Umbilical cord (tissue), 2 donors: ENCODE measurements at places on chromosomes 3 and 15.

DNA sequence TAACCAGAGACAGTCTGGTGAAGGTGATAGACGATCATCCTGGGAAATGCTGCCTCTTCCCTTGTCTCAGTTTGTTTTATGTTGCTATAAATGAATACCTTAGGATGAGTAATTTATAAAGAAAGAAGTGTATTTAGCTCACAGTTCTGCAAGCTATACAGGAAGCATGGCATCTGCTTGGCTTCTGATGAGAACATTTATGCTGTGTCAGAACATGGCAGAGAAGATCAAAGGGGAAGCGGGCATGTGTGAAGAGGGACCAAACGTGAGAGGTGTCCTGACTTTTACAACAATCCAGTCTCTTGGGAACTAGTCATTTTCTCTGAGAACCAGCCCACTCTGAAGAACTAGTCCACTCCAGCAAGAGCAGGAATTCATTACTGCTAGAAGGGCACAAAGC is 9.6 kb downstream of the CMC1 start:
- DNase-seq = no peak

DNA sequence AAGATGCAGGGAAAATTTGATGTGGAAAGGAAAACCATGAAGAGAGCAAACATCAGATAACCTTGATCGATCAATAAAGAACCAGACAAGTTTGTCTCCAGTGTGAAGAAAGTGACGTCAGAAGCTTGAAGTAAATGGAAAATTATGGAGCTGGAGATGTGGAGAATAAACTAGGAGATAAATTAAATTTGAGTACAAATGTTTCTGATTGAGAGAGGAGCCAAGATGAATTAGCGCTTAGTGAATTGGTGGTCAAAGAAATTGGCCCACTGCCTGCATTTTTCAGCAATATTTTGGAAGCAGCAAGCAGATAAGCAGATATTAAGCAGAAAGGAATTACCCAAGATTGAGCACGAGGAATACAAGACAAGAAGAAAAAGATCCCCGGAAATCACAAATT is 567.3 kb upstream of the ZNF385D start:
- no peak for DNase-seq

DNA sequence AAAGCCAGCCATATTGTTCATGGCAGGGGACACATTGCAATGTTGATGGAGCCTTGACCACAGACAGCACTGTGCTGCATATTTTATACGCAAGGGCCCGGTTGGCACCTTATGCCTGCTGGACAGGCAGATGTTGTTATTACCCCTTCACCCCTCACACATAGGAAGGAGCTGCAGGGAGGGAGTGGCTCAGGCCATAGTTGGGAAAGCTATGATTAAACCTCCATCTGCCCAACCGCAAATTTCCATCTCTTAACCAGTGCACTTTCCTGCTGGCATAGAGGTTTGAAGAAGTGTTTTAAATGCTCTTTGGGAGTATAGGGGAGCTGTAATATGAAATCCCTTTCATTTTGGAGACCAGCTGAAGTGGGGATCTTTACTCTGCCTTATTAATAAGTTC is 224.7 kb downstream of the CACNA2D3 start:
- DNase-seq = no peak

GRCh38 chr3:108001457-108001856 is 89.4 kb downstream of the CD47 start:
- DNase-seq = no peak

- DNase-seq = peak; percentile 6
Observed at GRCh38 chr3:48077815-48078214, 61.6 kb upstream of the MAP4 start.

- DNase-seq = no peak
Observed at GRCh38 chr3:13702286-13702685, 153.4 kb downstream of the FBLN2 start.

DNA sequence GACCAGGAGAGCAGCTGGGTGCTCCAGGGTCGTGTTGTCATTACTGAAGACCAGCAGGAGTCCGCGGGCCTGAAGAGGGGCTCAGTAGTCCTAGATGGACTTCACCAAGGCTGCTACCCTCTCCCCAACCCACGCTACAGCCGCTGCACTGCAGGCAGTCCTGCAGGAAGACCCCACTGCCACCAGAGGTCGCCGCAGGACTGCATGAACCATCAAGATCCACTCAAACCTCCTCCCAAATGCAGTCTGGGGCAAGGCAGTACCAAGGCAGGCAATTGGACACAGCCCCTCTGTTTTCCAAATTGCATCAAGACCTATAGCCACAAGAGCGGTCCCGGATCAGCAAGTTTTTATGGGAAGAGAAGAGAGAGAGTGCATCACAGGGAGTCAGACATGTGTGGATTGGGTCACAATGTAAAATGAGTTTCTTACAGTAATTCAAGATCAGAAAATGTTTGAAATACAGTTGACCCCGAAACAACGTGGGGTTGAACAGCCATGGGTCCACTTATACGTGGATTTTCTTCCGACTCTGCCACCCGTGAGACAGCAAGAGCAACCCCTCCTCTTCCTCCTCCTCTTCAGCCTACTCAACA is 46.7 kb downstream of the DZIP1L start:
- DNase-seq = peak; percentile 73

- DNase-seq = peak; percentile 30
Observed at GRCh38 chr15:87731630-87732029, 524.9 kb downstream of the NTRK3 start.

DNA sequence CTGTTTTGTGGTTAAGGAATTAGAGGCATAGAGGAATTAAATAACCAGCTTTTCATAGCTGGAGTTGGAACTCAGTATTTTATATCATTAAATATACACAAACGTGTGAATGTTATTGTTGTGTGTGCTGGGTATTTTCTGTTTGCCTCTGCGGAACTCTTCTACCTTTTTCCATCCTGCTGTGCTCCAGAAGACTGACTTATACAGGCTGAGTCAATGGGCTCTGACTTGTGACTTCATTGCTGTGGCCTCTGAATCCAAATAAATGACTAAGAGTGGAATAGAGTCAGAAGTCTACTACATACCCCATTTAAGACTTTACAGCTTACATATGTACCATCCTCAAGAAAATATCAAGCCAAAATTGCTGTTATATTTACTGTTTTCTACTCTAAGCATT is 17.6 kb downstream of the ARIH1 start:
- no peak for DNase-seq

GRCh38 chr3:30319713-30320112 is 286.7 kb upstream of the TGFBR2 start:
- peak; percentile 23 for DNase-seq

DNA sequence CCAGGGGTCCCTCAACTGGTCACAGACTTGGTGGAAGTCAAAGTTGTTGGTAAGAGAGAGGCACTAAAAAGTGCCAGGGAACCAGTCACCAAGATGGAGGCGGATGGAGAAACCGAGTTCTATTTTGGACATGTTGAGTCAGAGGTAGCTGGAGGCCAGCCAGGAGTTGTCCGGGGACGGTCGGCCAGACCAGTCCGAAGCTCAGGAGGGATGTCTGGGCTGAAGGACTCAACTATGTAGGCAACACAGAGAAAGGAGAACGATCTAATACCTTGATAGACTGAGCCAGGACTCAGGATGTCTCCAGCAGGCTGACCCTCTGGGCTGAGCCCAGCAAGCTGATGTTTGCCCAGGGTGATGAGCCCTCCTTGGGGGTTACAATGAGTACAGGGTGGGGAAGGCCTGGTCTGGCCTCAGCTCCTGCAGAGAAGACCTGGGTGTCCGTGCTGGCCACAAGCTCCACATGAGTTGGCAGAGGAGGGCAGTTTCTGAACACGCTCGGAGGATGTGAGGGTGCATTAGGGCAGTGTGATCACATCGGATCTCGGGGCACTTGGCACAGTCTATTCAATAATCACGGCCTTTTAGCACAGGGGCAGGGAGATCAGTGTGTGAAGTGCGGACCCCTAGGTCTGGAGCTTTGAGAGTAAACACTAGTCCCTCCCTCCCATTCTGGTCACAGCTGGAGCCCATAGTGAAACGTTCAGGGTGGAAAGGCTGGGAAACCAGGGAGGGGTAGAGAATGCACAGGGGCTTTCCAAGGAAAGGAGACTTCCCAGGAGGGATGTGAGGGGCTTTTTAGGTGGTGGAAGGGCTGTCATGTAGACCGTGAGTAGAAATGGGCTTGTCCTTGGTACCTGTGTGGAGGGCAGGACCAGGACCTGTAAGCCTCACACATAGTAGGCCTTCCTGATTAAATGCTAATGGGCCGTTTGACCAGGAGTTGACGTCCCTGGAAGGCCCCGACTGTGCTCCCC is 111.9 kb downstream of the ETFA start:
- DNase-seq = peak; percentile 27

GRCh38 chr15:53962646-53963561 is 15.3 kb upstream of the UNC13C start:
- DNase-seq = peak; percentile 36

GRCh38 chr3:8885536-8886316 is 77.5 kb downstream of the RAD18 start:
- DNase-seq = no peak

DNA sequence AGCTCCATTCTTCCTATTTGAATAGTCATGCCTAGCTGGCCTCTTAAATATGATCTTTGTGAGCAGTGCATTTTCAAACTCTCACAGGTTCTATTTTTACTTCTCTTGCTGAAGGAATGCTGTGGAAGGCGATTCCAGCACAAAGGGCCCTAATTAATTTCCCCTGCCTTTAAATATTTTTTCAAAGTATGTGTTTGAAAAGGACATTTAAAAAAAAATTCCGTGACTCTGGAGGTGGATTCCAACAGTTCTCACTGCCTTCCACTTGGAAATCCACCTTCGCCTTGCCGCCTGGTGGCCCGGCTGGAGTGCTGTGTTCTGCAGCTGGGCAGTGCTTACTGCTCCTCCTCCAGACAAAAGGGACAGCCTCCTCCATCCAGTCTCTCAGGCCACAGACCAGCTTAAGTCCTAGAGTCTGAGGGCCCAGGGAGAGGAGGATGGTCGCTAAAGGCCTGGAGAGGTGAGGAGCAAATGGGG is 61.5 kb upstream of the CORO2B start:
- peak; percentile 45 for DNase-seq

DNA sequence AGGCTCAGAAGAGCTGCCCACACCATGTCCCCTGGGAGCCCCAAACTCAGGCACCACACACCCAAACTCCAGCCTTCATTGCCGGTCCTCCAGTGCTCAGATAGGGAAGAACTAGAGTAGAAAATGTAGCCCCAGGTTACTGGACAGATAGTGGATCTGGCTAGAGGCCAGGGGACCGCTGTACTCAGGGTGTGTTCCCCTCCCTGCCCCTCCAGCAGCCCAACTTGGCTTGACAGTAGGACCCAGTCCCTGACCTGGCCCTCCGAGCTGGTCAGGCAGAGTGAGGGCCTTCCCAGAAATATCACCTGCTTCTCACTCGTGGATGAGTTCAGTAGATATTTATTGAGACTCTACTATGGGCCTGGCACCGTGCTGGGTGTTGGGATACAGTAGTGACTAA is 100.0 kb downstream of the CORO2B start:
- DNase-seq = no peak

DNA sequence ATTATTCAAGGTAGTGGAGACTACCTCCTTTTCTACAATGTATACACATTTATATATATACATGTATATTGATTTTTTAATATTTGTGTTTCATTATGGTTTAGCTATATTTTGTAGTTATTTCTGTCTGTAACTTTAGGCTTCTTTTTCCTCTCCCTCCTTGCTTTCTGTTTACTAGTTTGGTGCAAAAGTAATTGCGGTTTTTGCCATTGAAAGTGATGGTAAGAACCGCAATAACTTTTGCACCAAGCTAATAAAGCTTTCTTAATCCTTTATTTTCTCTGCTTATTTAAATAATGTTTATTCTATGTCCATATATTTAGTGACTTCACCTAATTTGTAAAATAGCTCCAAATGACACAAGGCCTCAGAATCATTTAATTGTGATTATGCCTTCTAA is 195.3 kb upstream of the PLSCR5 start:
- DNase-seq = no peak

GRCh38 chr3:52195823-52196331 is 2.1 kb upstream of the ALAS1 start:
- DNase-seq = peak; percentile 32

DNA sequence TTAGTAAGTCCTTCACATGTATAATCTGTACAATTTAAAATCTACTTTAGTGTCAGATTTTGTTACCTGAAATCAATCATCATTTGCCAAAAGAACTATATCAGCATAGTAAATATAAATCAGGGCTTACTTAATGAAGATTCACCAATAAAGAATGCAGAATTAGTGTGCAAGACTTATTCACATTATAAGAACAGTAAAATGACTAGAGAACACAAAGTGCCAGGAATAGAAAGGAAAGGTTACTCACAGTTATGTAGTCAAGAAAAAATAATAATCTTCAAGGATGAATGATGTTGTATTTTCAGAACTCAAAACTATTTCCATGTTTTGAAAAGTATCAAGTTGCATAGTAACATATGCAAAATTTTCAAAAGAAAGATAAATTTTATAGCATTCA is 891.9 kb downstream of the ROBO1 start:
- no peak for DNase-seq

- DNase-seq = no peak
Observed at GRCh38 chr3:106842151-106842550, 535.1 kb upstream of the CCDC54 start.

DNA sequence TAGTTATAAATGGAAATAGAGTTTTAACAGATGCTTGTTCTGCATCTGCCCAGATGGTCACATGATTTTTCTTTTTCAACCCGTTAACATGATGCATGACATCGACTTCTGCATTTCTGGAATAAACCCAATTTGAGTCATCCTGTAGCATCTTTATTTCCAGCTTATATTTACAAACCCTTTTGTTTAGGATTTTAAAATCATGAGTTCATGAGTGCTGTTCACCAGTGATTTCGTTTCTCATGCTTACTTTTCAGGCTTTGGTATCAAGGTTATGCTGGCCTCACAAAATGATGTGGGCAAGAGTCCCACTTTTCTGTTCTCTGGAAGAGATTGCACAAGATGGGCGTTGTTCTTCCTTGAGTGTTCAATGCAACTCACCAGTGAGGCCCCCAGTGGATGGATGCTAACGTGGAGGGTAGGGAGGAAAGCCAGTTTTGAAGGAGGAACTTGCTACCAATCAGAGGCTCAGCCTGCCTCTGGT is 5.2 kb downstream of the HRH1 start:
- DNase-seq = peak; percentile 82

DNA sequence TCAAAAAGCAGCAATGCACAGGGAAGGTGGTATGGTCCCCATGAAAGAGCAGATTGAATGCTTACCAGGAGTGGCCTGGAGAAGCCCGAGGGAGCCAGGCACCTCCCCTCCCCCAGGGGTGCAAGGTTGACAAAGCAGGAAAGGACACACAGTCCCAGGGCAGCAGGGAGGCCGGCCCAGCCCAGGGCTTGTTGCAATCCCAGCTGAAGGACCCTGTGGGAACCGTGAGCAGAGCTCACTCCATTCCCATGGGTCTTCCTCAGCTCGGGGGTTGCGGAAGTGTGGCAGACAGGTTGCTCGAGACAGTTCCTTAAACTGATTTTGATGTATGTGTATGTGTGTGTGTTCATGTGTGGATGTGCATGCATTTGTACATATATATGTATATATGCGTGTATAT is 15.8 kb downstream of the UROC1 start:
- DNase-seq = no peak

DNA sequence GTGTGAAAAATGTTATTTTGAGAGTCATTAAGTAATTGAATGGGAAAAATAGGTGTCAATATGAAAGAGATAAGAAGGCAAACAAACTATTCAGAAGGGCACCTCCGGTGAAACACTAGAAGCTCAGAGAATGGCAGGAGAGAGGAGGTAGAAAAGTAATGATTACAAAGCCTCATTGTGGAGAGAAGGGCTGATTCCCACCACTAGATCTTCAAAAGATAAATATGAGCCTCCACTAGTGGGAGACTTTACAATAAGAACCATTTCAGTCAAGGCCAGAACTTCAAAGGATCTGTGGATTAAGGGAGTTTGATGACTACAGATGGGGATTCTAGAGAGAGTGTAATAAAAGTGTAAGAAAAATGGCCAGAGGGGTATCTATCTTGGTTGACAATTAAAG is 535.6 kb downstream of the NLGN1 start:
- DNase-seq = no peak

GRCh38 chr3:24470277-24470676 is 24.4 kb downstream of the THRB start:
- no peak for DNase-seq
